ENCODE measurements at places on chromosomes 3 and 15.
A peak's percentile ranks its signal among the peaks of the same experiment; 100 is the strongest.

DNA sequence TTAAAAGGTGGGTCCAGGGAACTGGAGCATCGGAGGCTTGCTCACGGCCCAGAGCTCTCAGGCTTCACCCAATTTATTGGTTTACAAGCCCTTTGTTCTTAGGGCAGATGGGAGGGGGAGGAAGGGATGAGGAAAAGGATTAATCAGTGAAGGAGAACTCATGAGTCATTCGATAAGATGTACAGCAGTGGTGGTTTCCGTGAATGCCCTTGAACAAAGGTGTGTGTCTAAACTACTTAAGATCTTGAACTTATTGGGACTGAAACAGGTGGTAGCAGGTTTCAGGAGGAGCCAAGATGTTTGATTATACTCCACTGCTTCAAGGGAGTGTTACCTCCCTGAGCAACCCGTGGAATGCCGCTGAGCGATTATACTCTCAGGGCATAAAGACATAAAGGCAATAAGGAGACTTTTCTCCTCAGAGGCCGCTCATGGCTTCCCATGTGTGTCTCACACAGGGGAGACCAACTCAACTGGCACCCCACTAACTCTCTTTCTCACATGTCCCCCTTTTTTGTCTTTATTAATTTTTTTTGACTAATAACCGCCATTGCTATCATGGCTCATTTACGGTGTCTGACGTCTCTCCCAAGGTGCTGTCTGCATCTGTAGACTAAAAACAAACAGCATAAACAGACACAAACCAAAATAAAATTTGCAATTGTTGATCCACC is 17.3 kb upstream of the SLC28A2 start:
- no peak for DNase-seq

- no peak for DNase-seq
Measured at GRCh38 chr15:101446518-101447167, 42.9 kb downstream of the PCSK6 start.

- no peak for DNase-seq
Measured at GRCh38 chr3:98573181-98573728, 20.2 kb downstream of the CPOX start.

DNA sequence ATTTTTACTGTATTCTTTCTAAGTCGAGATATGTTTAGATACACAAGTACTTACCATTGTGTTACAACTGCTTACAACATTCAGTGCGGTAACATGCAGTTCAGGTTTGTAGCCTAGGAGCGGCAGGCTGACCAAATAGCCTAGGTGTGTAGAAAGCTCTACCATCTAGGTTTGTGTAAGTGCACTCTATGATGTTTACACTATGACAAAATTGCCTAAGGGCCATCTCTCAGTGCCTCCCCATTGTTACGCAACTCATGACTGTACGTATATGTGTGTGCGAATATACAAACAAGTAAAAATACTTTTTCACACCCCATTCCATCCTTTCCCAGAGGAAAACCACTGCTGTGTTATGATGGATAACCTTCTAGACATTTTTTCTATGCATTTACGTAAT is 44.3 kb downstream of the PXYLP1 start:
- DNase-seq, result peak; percentile 39

DNA sequence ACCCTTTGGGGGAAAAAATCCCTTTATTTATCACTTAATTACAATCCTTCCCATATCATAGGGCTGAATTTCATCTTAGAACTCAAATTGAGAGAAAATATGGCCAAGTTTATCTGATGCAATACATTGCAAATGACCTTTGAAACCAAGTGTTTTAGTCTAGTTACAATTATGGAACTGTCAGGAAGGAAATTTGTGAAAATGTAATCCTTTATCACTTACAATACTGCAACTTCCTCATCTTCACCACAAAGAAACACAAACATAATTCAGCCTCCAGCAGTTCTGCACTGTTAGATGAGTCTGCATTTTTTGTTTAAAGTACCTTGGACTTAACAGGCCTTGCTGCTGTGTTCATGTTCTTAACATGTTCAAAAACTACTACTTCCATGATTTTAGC is 4.6 kb downstream of the CCPG1 start:
- no peak for DNase-seq

DNA sequence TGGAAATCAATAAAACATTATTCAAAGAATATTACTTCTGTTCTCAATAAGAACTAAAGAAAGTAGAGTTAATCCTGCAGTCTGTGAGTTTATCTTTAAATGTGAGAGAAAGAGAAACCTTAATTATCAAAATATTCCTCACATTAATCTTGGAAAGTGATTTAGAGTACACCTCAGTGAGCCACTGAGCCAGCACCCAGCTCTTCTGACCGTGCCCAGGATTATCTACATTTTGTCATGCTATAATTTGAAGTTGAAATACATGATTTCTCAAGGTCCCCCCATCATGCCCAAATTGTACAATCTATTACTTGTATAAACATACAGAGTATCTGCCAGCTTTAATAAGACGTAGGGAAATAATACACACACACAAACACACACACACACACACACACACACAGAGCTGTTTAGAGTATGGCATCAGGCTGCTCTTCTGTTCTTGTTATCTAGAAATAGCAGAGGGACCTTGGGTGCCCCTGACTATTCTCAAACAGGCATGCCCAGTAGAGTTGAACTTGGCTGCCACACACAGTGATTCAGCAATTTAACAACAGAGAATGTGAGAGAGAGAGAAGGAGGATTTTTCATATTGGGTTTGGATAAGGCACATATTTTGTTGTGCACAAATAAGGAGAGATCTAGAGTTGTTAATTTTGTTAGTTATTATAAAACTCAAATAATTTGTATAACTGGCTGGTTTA is 74.4 kb downstream of the P2RY1 start:
- DNase-seq, result peak; percentile 23

- peak; percentile 55 for DNase-seq
Measured at GRCh38 chr15:33104212-33104611, 90.3 kb downstream of the FMN1 start.

DNA sequence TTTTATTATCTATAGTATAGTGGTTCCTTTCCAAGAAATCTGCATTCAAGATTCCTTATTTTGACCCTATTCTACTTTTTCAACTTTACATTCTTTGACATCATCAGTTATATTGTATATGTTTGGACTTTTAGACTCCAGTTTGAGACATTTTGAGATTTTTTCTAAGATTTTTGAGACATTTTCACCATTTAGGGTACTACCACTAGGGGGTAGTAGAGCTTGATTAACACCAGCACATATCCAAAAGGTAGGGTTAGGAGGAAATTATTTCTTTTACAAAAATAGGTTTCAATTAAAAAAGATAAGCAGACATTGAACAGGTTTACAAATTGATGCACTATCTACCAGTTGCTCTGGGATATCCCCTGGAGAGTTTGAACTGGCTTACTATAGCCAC is 262.5 kb downstream of the SCAPER start:
- DNase-seq, result no peak

- no peak for DNase-seq
Measured at GRCh38 chr3:139716908-139717485, 39.2 kb upstream of the NMNAT3 start.

GRCh38 chr15:42157981-42158765 is 1.7 kb upstream of the PLA2G4F start:
- DNase-seq, result peak; percentile 24

DNA sequence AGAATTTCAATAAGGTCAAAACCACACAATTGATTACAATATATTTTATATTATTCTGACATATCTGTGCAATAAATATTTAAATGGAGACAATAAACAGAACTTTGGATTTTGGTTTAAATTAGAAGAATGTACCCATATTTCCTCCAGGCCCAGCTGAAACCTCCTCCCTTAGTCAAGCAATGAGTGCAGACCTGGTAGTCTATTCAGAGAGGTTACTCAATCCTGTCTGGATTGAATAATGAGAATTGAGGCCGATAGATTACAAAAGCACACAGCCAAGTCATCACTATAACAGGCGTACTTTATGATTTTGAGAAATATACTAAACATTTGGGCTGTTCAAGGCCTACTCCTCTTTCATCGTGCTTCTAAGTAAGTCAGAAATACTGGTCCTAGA is 114.5 kb upstream of the STRIT1 start:
- no peak for DNase-seq

GRCh38 chr15:92653836-92654539 is 1.6 kb downstream of the FAM174B start:
- DNase-seq, result peak; percentile 19

DNA sequence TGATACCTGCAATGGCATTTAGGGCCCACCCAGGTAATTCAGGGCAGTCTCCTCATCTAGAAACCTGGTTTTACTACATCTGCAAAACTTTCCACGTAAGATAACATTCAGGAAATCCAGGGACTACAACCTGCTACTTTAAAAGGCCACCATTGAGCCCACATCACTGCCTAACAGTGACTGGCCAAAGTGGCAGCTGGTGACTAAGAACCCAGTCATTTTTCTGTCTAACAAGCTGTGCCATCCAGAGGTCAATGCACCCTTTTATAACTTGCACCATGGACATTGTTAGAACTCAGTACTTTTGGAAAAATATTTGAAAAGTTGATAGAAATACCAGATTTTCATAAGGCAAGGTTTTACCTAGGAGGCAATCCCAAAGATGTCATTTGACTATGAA is 492.4 kb downstream of the OTOL1 start:
- DNase-seq, result no peak

DNA sequence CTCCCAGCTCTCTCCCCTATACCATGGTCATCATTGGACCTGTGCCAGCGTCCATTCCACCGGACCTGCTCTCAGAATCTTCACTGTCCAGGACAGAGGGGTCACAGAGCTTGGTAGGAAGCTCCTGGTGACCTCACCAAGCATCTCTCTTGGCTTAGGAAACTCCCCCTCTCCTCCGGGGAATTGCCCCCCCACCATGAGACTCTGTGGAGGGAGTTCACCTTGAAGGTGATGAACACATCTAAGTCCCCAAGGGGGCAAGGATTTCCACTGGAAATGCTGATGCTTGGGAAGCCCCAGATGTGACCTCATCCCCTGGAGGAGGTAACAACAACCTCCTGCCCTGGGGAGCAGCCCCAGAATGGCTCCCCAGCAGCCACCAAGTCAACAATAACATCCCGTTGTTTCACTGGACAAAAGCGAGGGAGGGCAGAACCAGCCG is 3.2 kb downstream of the SEMA7A start:
- DNase-seq, result no peak
